ENCODE measurements at places on chromosomes 3 and 15.

- no peak for DNase-seq
These were observed 121.2 kb downstream of the ATG7 start for GRCh38 chr3:11393401-11393800.

GRCh38 chr3:71547249-71548198, 36.0 kb downstream of the FOXP1 start:
- DNase-seq = no peak

DNA sequence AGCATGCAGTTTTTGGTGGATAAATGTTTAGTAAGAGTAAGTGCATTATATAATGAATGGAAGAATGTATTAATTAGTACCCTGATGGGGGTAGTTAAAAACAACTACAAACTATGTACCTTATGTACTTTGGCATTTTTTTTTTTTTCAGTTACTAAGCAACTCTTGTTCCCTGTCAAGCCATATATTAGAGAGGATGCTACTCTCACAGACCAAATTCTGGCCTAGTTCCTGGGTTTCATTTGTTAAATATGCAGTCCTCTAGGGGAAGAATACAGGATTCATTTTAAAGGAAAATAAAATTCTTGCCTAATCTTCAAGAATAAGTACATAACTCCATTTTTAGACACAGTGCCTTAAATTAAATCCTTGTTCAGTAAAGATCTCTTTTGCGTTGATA, 16.9 kb downstream of the FAM98B start:
- DNase-seq = no peak

- DNase-seq = no peak
These were observed 42.5 kb upstream of the SPESP1 start for GRCh38 chr15:68887819-68888218.

DNA sequence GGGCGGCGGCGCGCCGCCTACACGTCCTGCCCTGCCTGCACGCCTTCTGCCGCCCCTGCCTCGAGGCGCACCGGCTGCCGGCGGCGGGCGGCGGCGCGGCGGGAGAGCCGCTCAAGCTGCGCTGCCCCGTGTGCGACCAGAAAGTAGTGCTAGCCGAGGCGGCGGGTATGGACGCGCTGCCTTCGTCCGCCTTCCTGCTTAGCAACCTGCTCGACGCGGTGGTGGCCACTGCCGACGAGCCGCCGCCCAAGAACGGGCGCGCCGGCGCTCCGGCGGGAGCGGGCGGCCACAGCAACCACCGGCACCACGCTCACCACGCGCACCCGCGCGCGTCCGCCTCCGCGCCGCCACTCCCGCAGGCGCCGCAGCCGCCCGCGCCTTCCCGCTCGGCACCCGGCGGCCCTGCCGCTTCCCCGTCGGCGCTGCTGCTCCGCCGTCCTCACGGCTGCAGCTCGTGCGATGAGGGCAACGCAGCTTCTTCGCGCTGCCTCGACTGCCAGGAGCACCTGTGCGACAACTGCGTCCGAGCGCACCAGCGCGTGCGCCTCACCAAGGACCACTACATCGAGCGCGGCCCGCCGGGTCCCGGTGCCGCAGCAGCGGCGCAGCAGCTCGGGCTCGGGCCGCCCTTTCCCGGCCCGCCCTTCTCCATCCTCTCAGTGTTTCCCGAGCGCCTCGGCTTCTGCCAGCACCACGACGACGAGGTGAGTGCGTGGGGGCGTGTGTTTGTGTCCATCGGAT, 602 bp downstream of the TRIM71 start:
- no peak for DNase-seq

DNA sequence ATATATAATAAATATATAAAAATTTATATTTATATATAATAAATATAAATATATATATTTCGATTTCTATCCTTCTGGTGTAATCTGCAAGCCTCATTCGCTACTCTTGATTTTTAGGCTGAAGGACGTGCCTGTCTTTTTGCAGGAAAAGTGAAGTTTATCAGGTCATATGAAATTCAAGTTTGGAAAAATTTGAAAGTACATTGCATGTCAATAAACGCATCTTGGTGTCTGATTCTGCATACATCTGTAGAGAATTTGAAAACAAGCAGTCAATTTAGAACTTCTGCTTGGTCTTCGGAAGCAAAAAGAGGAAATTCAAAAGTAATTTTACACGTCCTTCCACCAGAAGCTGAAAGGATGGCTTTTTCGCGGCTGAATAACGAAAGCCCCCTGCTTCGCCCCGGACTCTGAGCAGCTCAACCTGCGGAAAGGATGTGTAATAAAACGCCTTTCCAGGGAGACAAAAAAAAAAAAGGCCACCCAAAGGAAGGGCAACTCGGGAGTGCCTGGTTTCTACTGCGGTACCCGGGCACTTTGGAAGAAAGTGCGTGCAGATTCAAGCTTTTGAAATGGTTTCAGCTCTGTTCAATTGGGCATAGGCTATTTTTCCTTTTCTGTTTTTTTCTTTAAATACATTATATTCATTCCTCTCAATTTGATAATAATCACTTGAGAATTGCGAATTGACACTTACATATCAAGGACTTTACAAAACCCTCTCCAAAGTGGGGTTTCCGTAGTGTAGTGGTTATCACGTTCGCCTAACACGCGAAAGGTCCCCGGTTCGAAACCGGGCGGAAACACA, 1.5 kb upstream of the MYNN start:
- peak; percentile 92 for DNase-seq

DNA sequence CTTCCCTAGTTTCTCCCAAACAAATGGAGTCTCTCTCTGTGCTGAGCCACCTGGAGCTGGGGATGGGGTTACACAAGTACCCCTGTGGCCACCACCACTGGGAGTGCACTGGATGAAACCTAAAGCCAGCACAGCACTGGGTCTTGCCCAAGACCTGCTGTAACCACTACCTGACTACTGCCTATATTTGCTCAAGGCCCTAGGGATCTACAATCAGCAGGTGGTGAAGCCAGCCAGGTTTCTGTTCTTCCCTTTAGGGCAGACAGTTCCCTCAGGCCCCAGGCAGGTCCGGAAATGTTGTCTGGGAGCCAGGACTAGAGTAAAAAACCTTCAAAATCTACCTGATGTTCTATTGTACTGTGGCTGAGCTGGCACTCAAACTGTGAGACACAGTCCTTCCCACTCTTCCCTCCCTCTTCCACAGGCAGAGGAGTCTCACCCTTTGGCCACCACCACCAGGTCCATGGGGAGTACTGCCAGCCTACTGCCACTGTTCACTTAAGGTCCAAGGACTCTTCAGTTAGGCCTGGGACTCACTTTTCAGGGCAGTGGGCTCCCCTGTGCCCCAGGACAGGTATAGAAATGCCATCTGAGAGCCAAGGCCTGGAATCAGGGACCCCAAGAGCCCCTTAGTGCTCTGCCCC, 23.8 kb downstream of the C3orf20 start:
- no peak for DNase-seq

- no peak for DNase-seq
These were observed 9.3 kb downstream of the ARPP19 start for GRCh38 chr15:52559575-52559974.

GRCh38 chr3:48243886-48244285, 3.0 kb downstream of the ZNF589 start:
- DNase-seq = no peak

GRCh38 chr15:62881056-62881455, 161.5 kb upstream of the TPM1 start:
- DNase-seq = no peak

DNA sequence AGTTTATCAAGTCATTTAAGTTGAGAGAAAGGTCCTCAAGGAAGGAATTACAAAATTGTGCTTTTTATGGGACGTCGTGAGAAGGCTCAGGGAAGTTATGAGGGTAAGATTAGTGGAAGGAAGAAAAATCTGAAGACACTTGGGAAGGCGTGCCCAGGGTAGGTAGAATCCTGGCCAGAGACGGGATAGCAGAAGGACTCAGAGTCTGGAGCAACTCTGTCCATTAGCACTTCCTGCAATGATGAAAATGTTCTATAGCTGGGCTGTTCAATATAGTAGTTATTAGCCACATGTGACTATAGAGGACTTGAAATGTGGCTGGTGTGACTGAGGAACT, 271.0 kb upstream of the ZPLD1 start:
- DNase-seq = no peak

DNA sequence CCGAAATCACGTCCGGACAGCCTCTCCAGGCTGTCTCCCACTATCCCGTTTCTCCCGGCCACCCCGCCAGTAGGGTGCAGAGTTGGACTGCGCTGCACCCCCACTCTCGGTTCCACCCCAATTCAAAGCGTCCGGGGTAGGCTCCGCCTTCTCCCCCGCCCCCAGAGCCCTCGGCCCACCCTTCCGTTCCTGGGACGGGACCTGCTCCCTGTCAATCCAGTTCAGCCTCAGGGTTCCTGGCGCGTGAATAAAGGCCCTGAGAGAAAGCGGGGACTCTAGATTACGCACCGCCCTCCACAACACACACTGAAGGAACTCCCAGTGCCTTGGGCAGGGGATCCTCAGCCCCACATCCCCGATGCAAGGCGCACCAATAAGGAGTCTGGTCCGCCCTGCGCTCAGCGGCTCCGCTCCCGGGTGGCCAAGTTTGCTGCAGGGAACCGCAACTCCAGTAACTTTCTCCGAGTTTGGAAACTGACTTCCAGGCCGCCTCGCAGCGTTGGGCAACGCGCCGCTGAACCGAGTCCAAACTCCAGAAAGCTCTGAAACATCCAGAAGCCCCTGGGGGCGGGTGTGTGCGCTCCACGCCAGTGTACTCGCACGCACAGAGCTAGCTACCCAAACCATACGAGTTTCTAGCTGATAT, 1.9 kb downstream of the ADAMTS9 start:
- DNase-seq = peak; percentile 96

DNA sequence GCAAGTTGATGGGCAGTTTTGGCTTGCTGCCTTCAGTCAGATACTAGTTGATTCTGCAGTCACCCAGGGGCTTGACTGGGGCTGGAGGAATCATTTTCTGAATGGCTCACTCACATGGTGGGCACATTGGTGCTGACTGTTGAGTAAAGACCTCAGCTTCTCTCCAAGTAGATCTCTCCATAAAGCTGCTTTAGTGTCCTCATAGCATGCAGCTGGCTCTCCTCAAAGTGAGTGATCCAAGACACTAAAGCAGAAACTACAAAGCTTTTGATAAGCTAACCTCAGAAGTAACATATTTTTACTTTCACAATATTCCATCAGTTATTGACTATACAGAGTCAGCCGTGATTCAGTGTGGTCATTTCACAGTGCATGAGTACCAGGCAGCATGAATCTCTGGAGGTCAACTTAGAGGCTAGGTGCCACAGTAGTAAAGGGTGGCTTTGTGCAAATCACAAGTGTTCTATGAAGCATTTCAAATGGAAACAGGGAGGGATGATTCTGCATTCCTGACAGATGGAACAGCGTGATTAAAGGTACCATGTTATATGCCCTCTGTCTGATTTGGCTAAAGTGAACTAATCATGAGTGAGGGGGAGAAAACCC, 24.3 kb upstream of the ATP8B4 start:
- no peak for DNase-seq

DNA sequence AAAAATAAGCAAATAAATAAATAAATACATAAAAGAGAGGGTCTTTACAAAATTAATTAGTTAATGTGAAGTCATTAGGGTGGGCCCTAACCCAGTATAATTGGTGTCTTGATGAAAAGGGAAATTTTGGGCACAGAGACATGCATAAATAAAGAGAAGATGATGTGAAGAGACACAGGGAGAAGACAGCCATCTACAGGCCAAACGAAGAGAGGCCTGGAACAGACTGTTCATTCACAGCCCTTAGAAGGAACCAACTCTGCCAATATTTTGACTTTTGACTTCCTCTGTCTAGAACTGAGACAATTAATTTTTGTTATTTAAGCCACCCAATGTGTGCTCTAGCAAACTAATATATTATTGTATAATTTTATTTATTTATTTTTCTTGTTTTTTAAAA, 29.6 kb upstream of the SELENOK start:
- DNase-seq = no peak

- no peak for DNase-seq
These were observed 195.6 kb downstream of the XXYLT1 start for GRCh38 chr3:195075199-195075940.

DNA sequence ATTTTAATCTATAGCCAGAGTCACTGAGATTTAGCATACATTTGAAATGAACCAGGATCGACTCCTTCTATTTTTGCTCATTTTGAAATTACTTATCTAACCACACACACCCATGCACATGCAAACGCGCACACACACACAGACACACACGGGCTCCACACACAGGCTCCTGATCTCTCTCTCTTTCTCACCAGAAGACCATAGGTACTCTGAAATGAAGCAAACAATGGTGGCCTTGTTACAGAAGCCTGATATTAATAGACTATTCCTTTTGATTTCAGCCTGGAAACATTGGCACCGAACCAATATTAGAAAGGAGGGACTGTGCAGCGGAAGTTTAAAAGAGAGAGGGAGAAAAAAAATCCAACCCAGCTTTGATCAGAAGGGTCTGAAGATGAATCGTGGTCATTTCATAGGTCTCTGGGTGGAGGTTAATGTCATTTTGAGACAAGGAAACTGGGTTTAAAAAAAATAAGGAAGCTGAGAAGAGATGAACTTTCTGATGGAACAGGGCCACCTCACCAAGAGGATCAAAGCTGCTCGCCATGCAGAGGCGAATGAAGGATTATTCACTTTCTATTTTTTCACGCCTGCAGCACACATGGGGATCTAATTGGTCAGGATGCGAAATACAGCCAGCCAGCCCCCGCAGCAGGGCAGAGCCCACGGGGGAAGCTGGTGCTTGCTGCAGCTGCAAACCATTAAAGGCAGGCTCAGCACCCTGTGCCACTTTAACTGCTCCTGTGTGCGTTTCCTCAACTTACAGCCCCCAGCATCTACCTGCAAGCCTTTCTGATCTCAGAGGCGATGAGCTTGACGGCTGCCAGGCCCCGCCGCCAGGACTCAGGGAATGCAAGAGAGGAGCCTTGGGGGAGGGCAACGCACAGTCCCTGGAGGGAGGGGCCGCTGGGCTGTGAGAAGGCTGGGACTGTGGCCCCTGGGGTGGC, 88.8 kb downstream of the HES1 start:
- DNase-seq = no peak

DNA sequence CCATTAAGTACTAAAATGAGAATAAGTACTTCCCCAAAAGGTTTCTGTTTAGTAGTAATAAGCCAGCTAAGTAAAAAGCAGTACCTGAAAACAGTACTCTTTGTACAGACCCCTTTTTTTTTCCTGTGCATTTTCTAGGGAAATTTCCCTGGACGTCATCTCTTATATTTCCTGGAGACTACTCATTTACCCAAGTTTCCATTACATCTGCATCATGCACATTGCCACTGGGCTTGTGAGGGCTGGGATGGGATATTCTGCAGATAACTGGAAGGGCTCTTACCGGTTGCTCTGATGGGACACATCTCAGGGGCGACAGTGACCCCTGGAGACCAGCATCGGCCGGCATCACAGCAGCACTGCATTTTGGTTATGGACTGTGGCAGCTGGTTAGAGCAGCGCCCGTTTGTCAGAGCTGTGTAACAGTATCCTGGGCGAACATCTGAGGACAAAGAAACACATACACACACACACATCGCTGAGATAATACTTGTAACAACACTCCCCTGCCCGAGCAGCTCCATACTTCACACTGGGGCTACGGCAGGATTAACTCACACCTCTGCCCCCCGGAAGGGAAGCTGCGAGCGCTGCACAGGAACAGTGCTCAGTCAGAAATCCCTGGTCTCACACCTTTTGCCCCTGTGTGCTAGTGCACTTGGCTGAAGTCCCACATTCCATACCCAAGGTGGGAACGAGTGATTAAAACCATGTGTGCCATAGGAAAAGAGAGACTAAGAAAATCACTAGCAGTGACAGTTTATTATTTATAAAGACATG, 124.9 kb downstream of the FBN1 start:
- DNase-seq = no peak

- DNase-seq = no peak
These were observed 112.3 kb downstream of the IQCH start for GRCh38 chr15:67366904-67367303.

- DNase-seq = no peak
These were observed 1.4 kb downstream of the U2SURP start for GRCh38 chr3:143002727-143003126.

GRCh38 chr3:139601191-139601961, 61.8 kb upstream of the RBP1 start:
- no peak for DNase-seq

Data from renal pelvis (tissue), 12 donors.